ENCODE measurements at places on chromosomes 6 and 20.
A peak's percentile ranks its signal among the peaks of the same experiment; 100 is the strongest.

DNA sequence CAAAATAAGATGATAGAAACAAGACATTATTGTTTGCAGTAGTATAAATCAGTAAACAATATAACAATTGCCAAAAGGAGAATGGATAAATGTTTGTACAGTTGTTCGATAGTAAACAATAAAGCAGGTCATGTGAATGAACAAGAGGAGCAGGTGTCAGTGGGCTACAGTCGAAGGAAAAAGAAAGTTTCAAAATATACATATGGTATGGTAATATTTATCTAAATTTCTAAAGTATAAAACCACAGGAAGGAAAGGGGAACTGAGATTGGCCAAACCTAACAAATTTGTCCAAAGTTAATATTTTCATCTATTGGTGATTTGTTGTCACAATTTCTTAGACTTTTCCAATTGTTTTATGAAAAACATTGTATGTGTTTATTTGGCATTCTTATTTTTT is 110.9 kb downstream of the SH3BGRL2 start:
- no peak for DNase-seq

GRCh38 chr20:53884859-53885541 is 185.4 kb downstream of the BCAS1 start:
- no peak for DNase-seq

GRCh38 chr6:35454391-35455110 is 2.4 kb downstream of the FANCE start:
- no peak for DNase-seq

- DNase-seq = no peak
These were observed 53.0 kb downstream of the TNFAIP3 start for GRCh38 chr6:137919837-137920730.

- no peak for DNase-seq
These were observed 219.6 kb upstream of the CHD6 start for GRCh38 chr20:41837669-41838224.

DNA sequence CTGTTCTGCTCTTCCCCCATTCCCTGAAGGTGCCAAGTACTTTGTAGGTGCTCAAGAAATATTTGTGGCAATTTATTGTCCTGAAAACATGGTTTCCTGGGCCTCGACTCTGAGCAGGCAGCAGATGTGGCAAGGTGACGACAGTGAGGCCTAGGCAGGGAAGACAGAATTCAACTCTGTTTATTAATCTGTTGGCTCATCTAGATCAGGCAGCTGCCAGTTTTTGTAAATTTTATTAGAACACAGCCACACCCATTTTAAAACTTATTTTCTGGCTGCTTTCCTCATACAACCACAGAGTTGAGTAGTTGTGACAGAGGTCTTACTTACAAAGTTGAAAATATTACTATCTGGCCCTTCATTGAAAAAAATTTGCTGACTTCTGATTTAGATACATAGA is 24.5 kb downstream of the MAPK14 start:
- DNase-seq = no peak

DNA sequence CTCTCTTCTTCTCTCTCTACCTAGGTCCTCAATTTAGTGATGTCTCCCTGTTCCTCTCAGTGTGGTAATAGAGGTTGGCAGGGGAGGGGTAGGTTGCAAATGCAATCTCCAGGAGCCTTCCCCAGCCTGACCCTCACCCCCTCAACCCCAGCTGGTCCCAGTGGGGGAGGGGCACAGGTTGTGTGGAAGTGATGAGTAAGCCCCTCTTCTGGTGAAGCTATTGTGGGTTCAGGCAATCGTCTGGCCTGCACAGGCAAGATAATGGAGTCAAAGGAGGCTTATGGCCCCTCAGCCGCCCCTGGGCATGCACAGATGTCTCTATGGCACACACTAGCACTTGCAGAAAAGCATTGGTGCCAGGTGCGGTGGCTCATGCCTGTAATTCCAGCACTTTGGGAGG is 10.8 kb upstream of the ADA start:
- no peak for DNase-seq

DNA sequence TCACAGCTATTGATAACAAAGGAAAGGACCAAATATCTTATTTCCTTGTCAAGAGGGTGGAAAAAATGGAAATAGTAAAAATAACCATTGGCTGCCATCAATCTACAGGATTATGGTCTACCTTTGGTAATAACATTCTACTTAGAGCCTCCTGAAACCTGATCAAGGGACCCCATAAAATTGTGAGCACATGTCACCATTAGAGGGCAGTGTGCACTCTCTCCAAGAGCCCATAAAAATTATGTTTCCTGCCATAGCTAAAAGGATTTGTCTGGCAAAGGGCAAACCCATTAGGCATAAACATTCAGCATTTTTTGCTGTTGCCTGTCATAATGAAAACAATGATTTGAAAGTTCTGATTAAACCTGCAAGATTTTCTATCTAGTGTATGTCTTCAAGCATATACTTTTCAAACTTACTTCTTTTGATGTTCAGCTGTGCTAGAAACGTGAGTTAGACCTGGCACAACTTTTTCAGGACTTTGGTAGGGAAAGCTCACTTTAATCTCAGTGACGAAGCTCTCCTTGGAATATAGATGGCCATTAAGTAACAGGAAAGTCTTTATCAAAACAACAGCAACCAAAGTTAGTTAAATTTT is 120.7 kb upstream of the ZFP64 start:
- DNase-seq = peak; percentile 59

DNA sequence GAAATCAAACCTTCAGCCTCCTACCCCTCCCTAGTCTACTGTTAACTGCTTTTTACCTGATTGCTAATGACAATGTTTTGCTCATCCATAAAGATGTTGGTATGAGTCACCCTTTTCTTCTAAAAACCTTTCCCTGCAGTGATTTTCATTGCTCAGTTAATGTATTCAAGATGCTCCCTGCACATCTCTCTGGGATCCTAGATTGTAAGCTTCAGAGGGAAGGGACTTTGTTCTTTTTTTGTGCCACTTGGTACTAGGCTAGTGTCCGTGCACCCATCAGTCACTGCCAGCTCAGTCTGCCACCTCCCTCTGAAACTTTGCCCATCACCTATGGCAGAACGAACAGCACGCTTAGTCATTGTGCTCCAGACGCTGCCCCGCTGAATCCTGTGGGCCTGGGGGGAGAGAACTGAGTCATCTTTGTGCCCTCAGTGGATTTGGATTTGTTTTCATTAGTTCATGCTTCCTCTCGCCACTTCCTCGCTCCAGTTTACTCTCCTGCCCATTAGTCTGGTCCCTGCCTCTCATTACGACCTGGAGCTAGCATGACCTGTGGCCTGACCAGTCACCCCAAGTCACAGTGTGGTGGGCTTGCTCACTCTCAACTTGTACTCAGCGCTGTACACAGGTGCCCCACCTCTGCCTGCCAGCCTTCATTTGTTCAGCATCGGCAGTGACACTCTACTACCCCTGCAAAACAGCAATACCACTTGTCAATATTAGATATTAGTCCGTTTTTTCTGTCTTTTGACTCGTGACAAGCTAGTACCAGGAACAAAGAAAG is 78.0 kb upstream of the TMEM181 start:
- DNase-seq = peak; percentile 71

DNA sequence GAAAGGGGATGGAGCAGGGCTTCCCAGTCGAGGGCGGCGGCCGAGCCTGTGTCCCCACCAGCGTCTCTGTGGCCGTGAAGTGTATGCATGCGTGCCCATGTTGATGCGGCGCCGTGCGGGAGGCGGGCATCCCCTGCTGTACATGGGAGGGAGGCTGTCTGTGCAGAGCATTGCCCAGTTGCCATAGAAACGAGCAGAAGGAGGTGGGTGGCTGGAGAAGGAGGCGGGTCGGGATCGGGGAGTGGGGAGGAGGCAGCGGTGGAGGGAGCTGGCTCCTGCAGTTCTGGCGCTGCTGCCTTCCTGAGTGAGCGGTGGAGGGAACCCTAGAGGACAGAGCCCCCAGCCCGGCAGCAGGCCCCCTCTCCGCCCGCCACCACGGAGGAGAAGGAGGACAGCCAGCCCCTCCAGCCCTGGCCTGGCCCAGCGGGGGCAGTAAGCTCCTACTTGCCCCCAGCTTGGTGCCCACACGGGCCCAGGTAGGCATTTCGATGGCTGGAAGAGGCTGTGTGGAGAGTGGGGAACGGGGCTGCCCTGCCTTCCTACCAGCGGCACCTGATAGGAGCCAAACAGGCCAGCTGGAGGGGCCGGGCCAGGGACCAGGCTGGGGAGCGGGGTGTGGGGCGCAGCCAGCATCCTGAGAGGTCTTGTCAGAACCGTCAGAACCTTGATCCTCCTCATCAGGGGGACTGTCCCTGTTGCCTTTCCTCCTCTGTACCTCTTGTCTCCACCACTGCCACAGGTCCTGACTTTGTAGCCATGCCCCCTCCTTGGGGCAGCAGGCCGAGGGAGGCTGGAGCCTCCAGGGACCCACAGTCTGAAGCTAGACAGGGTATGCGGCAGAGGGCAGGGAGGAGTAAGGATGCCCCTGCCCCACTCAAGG is 41.3 kb downstream of the SPDEF start:
- peak; percentile 64 for DNase-seq

DNA sequence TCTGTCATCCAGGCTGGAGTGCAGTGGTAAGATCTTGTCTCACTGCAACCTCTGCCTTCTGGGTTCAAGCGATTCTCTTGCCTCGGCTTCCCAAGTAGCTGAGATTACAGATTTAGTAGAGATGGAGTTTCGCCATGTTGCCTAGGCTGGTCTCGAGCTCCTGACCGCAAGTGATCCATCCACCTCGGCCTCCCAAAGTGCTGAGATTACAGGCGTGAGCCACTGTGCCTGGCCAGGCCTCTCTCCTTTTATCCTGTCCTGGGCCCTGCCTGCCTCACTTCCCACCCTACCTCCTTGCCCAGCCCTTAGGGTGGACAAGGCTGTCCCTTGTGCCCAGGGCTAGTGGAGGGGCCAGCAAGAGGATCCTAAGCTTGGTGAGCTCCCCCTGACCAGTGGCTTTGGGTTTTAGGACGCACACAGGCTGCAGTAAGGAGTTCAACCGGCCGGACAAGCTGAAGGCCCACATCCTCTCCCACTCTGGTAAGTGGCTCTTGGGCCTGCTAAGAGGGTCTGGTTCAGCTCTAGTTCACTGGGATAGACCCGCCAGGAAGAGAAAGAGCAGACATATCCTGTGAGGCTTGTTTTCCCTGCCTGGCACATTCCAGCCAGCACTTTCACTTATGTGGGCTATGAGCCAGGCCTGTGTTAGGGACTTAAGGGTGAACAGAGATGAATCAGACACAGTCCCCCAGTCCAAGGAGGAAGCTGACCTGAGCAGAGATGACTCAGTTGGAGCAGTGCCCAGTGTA is 21.9 kb upstream of the CHMP4B start:
- peak; percentile 99 for DNase-seq

DNA sequence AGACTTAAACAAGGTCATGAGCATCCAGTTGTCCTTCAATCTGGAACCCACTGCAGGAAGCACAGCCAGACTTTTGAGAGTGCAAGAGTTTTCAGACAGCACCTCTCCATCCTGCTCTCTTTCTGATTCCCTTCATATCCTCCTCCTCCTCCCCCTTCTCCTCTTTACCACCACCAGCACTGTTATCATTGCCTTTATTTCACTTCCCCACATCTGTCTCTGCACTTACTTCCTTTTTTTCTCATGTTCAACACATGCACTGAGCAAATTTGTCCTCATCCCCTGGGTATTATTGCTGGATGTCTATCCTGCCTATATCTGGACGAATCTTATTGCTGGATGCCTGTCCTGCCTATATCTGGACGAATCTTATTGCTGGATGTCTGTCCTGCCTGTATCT is 554.8 kb downstream of the DHX35 start:
- DNase-seq = no peak

- DNase-seq = no peak
These were observed 124.1 kb upstream of the NEDD9 start for GRCh38 chr6:11356404-11357155.

- DNase-seq = no peak
These were observed 90.0 kb downstream of the SASH1 start for GRCh38 chr6:148432462-148433195.

GRCh38 chr20:18728870-18729224 is 84.7 kb upstream of the SCP2D1 start:
- no peak for DNase-seq

DNA sequence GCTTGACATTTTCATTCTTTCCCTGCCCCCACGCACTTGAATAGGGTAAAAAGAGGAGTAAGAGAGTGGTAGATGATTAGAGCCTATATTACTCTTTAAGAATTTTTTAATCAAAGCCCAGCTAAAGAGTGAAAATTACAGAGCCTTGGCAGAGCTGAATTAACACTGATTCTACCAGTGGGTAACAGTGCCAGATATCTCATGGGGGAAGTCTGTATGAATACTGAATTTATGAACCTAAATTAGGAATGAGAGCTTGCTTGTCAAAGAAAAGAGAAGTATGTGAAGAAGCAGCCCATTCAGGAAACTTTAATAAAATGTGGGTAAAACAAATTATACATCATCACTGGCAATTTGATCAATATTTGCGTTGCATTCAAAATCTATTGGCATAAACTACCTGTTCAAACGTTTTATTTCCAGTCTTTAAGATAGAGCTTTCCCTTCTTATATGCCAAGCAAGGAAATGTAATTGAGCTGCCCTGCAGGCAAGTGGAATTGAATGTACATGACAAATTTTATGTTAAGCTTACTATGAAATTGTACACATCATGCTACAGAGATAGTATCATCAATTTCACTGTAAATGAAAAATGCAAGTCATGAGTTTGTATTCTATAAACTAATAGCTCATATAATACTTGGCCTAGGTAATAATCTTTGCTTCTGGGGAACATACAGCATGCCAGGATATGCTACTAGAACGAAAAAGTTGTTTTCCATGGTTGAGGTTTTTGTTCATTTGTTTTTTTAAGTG is 14.5 kb downstream of the SOBP start:
- no peak for DNase-seq

DNA sequence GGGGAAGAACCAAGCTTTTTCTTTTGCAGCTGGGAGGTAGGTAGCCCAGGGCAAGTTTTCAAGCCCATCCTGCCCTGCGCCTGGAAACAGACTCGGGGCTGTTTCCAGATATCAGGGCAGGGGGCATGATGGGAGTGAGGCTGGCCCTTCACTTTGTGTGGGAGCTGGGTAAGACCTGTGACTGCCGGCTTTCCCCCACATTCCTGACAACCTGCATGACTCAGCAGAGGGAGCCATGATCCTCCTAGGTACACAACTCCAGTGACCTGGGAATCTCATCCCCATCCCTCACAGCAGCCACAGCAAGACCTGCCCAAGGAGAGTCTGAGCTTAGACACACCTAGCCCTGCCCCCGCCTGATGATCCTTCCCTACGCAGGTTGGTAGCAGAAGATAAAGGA is 280.8 kb downstream of the SOX4 start:
- DNase-seq = no peak
